Stimulated activated CD4-positive, alpha-beta T cell treated with anti-CD3 and anti-CD28 coated beads, Interleukin-12 subunit alpha, Interleukin-12 subunit beta, amount 100 ng/mL, for 48 hours (primary cell): ENCODE measurements at places on chromosomes 5 and 9.
A peak's percentile ranks its signal among the peaks of the same experiment; 100 is the strongest.

DNA sequence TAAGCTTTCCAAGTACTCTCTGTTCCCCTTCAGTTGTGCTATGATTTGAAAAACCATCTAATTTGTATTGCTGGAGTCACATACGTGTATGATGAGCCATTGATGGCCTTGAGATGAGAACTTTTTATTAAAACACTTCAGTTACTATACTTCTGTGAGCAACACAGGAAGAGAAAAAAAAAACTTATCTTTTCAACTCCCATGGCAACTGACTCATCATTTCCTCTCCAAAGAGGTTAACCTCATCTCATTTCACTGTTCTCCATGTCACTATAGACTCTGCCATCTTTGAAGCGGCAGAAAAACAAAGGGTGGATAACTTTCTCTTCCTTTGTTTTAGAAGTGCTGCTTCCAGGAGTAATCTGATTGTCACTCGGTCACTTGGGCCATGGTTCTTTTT, 104.3 kb upstream of the PCSK1 start:
- peak; percentile 24 for DNase-seq

DNA sequence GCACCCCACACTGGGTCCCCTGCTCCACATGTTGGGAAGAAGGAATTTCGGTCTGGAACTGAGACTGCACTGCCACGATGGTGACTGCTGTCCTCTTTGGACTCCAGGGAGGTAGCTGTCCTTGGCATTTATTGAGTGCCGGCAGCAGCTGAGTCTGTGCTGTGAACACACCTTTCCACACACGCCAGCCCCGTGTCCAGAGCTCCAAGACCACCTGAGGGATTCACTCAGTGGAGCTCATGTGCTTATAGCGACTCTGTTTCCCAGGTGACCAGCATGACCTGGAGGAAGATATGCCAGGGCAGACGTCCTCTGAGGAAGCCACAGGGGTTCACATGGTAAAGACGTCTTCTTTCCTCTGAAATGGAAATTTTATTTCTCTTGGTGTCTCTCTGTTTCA, 33.2 kb upstream of the FLT4 start:
- no peak for DNase-seq

GRCh38 chr9:129640086-129640870, 1.7 kb downstream of the ASB6 start:
- no peak for DNase-seq

DNA sequence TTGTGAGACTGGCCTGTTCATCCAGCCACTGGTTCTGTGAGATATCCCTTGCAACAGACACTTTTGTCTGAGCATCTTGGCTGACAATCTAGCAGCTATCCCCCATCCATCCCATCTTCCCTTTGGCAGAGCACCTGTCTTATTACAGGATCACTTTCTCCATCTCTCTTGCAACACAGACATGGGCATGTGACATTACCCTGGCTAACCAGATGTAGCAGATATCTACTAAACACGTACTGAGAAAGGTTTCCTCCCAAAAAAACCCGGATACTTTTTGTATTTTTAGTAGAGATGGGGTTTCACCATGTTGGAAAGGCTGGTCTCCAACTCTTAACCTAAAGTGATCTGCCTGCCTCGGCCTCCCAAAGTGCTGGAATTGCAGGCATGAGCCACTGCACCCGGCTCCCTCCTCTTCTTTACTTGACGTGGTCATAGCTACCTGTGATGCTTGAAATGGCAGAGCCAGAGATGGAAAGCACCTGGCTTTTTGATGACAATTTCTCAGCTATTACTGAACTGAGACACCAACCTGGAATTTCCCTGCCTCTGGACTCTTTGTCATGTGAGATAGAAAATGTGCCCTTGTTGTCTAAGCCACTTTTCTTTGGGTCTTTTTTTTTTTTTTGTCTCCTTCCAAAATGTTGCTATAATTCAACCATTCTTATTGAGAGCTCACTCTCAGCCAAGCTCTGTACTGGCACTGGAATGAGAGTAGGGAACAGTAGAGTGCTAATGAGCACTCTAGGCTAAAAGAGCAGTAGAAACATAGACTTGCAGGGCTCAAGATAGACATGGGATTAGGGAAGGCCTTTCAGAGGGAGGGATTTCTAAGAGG, 32.6 kb downstream of the FNBP1 start:
- DNase-seq: no peak

DNA sequence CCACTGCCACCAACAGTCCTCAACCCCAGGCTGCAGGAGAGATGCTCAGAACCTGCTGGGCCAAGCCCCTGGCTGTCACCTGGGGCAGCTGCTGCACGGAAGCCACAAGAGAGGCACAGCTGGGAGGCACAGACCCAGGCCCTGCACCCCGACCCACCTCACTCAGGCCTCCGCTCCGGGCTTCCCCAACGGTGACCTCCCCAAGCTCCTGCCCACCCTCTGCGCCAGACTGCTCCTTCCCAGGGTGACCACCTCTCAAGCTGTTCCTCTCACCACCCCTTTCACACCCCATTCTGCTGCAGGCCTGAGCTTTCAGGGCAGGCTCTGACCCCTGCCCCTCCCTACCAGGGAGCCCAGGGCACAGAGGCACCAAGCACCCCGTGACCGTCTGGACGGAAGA, 33.0 kb downstream of the VAV2 start:
- no peak for DNase-seq
